ENCODE measurements at places on chromosomes 12 and 14. TPM values are rescaled to one million over a fixed set of nuclear protein-coding genes. Genes with fewer than 3 reads are reported as not detected.

The PLEKHG3 gene
- polyA plus RNA-seq = 17.4 TPM

The EML5 gene
- under 0.01 TPM for polyA plus RNA-seq

The RGS6 gene
- polyA plus RNA-seq = not detected

The TAS2R50 gene
- polyA plus RNA-seq = not detected

The RD3L gene
- polyA plus RNA-seq = not detected

The KANSL2 gene
- 14.8 TPM for polyA plus RNA-seq

The GNG2 gene
- 9.5 TPM for polyA plus RNA-seq

The RPS29 gene
- polyA plus RNA-seq = 2,343 TPM

The MGAT4C gene
- not detected for polyA plus RNA-seq

The TMEM117 gene
- 3.8 TPM for polyA plus RNA-seq

The PNMA1 gene
- 11.4 TPM for polyA plus RNA-seq

The SLC10A1 gene
- polyA plus RNA-seq = not detected

The CAPS2 gene
- polyA plus RNA-seq = 3.6 TPM

The PIWIL1 gene
- polyA plus RNA-seq = not detected

The OVCH1 gene
- polyA plus RNA-seq = not detected

The CMA1 gene
- polyA plus RNA-seq = not detected

The DTX3 gene
- polyA plus RNA-seq = 1.2 TPM

The GDF3 gene
- not detected for polyA plus RNA-seq

The DEGS2 gene
- 2.4 TPM for polyA plus RNA-seq

The GUCY2C gene
- 26.9 TPM for polyA plus RNA-seq

The FAM186B gene
- 0.22 TPM for polyA plus RNA-seq

The KCNH3 gene
- polyA plus RNA-seq = 0.36 TPM

The SOCS2 gene
- 17.5 TPM for polyA plus RNA-seq

The AQP6 gene
- not detected for polyA plus RNA-seq

The GAS2L3 gene
- polyA plus RNA-seq = 5.4 TPM

The LRP1 gene
- polyA plus RNA-seq = 14.1 TPM

The DDIT3 gene
- polyA plus RNA-seq = 42.3 TPM

The DAO gene
- 4.2 TPM for polyA plus RNA-seq

The HOXC13 gene
- polyA plus RNA-seq = not detected

The LRRC43 gene
- polyA plus RNA-seq = not detected

The ERP27 gene
- 0.60 TPM for polyA plus RNA-seq

The DIO3 gene
- polyA plus RNA-seq = 2.4 TPM

The RNASE3 gene
- polyA plus RNA-seq = not detected

The FBRSL1 gene
- polyA plus RNA-seq = 8.4 TPM

The CPSF2 gene
- 16.1 TPM for polyA plus RNA-seq

The SERPINA12 gene
- polyA plus RNA-seq = not detected

The TPPP2 gene
- 0.36 TPM for polyA plus RNA-seq

The PARP11 gene
- 6.0 TPM for polyA plus RNA-seq

The CELA1 gene
- polyA plus RNA-seq = not detected

The FOXN4 gene
- polyA plus RNA-seq = not detected

The MANSC4 gene
- polyA plus RNA-seq = not detected

The NKX2-1 gene
- polyA plus RNA-seq = not detected

The GPR137C gene
- not detected for polyA plus RNA-seq

The CCDC38 gene
- polyA plus RNA-seq = not detected

The CIROP gene
- polyA plus RNA-seq = not detected

The COL2A1 gene
- polyA plus RNA-seq = 0.17 TPM

The FGD6 gene
- polyA plus RNA-seq = 4.2 TPM

The LMO3 gene
- 9.0 TPM for polyA plus RNA-seq

The GYS2 gene
- polyA plus RNA-seq = not detected

The ATL1 gene
- 3.2 TPM for polyA plus RNA-seq

The WNT1 gene
- not detected for polyA plus RNA-seq

Measured in sigmoid colon (tissue), 7 donors.